CD4-positive, alpha-beta T cell treated with Interferon alpha-2 for 1 hour (primary cell): ENCODE measurements at places on chromosomes 4 and X.

DNA sequence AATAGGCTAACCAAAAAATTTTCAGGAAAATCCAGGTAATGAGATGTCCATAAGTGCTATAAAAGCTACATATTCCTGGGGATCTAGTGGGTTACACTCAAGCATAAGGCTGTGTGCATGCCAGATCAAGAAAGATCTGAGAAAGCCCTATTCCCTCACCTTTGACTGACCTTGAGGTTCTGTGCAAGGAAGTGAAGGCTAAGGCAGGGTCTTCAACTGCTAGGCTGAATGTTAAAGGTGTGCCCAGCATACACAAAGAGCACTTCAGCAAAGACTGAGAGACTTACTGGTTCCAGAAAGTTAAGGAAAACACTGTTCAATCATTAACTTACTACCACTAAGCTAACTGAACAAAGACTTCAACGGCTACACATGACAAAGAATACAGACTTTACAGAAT lies 269.7 kb downstream of the GPC3 start:
- no peak for DNase-seq

GRCh38 chrX:44875185-44875489 lies 2.1 kb downstream of the KDM6A start:
- DNase-seq = no peak

DNA sequence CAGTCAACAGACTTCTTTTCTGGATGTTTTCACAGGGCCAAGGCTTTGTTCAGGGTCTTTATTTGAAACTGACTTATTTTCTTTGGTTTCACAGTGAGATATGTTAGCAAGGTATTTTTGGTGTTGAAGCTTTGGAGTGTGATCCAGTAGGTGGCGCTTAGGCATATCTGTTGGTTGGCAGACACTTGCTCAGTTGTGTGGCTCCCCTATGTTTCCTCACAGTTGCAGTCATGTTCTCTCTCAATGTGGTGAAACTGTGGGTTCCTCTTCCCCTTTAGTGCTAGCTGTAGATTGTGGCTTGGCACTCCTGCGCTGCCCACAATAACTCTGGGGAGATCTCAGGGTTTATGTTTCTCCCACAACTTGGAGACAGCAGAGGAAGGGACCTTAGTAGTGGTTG lies 460.8 kb downstream of the SLITRK2 start:
- no peak for DNase-seq

- DNase-seq = no peak
Observed at GRCh38 chr4:74414149-74414809, 30.7 kb upstream of the AREG start.

GRCh38 chrX:47172549-47172948 lies 21.1 kb upstream of the UBA1 start:
- DNase-seq = no peak

DNA sequence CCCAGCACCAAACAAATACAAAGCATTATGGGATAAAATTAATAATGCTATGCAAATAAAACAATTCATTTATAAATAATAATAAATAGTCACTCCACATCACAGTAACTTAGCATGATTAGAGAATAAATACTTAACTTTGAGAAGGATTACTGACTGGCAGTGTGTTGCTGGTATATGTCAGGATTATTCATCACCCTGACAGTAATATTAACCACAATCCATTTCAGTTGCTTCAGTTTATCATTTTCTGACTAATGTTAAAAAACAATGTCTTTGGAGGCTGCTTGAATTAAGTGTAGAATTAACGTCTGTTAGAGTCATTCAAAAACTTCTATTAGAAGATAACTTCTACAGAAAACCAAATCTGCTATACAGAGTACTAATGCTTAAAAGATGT lies 124.1 kb upstream of the MAB21L2 start:
- DNase-seq = no peak

DNA sequence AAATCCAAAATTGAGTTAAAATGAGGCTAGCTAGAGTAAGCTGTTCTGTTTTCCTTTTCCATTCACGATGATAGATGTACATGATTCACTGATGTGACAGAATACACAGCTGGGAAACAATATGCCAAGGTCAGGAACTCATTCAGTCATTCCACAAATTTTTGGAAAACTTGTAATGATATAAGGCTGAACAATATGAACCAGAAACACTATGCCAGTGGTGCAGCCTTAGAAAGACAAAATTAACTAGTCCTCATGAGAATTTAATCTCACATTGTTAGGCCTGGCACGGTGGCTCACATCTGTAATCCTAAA lies 50.0 kb upstream of the NDST3 start:
- no peak for DNase-seq

DNA sequence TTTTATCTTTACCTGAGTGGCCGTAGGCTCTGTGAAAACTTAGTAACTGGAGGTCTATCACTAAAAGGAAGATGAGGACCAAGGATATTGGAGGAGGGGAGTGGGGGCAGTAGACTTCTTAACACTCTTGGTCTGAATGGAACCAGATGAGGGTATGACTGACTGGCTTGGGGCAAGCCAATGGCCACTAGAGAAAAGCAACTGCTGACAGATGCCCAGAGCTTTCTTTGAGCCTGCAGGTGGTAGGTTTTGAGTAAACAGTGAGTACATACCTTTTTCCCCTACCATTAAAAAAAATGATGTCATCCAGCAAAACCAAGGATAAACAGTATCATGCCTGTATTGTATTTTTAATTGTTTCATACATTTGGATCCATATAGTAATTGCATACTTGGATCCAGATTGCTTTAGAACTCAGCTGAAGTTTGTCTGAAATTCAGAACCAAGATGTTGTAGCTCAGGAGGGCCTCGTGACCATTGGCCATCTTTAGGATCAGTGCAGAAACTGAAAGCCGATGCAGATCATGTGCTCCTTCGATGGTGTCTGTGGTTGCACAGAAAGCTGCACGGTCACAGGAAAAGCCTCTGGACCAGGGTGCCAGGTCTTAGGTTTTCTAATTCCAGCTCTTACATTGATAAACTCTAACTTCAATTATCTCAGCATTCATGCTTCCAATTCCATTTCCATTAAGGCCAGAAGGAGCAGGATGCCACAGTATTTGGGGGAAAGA lies 131.0 kb downstream of the PDGFRA start:
- DNase-seq = no peak

- DNase-seq = no peak
Observed at GRCh38 chr4:74087481-74087880, 11.5 kb downstream of the CXCL2 start.

DNA sequence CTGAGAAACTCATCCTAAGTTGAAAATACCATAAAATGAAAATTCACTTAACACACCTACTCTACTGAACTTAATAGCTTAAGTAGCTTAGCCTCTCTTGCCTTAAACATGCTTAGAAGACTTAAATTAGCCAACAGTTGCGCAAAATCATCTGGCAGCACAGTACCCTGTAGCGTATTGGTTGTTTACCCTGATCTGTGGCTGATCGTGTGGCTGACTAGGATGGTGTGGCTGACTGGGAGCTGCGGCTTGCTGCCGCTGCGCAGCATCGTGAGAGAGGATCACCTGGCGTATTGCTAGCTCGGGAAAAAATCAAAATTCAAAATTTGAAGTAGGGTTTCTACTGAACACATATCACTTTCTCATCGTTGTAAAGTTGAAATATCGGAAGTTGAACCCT lies 6.3 kb downstream of the RUFY3 start:
- DNase-seq = no peak

DNA sequence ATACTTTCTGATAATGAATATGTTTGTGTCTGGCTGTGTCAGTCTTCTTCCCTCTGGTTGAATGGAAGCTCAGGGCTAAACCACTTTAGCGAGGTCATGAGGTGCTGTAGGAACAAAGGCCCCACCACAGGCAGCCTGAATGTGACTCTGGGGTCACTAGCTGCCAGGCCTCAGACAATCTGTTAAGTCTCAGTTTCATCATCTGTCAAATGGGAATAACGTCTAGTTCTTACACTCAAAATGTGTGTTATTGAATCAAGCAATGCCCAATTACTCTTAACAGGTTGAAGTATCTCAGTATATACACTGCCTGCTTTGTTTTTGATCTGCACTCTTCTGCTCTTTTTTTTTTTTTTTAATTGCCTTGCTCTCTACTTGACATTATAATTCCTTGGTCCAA lies 148.6 kb downstream of the STK32B start:
- no peak for DNase-seq

- DNase-seq = no peak
Observed at GRCh38 chr4:2891294-2891693, 47.6 kb downstream of the ADD1 start.

GRCh38 chr4:121176082-121176934 lies 12.2 kb upstream of the TNIP3 start:
- no peak for DNase-seq

GRCh38 chr4:36786519-36786918 lies 458.0 kb upstream of the NWD2 start:
- DNase-seq = no peak

- no peak for DNase-seq
Observed at GRCh38 chr4:13262816-13263215, 221.3 kb downstream of the RAB28 start.

DNA sequence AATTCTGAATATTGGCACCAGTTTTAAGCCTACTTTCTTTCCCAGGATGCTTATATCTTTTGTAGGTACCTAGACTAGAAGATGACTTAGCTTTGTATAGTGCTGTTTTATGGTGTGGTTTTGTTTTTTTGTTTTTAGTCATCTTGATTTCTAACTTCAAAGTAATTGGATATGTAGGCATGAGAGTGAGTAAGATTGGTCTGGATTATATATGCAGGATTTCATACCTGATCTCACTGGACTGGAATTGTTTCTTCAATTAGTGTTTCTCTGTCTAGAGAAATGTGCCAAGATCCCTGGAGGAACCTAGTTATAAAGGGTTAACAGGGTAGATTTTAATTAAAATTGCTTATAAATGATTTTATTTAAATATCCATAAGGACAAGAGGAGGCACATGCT lies 23.1 kb downstream of the NAP1L5 start:
- no peak for DNase-seq

DNA sequence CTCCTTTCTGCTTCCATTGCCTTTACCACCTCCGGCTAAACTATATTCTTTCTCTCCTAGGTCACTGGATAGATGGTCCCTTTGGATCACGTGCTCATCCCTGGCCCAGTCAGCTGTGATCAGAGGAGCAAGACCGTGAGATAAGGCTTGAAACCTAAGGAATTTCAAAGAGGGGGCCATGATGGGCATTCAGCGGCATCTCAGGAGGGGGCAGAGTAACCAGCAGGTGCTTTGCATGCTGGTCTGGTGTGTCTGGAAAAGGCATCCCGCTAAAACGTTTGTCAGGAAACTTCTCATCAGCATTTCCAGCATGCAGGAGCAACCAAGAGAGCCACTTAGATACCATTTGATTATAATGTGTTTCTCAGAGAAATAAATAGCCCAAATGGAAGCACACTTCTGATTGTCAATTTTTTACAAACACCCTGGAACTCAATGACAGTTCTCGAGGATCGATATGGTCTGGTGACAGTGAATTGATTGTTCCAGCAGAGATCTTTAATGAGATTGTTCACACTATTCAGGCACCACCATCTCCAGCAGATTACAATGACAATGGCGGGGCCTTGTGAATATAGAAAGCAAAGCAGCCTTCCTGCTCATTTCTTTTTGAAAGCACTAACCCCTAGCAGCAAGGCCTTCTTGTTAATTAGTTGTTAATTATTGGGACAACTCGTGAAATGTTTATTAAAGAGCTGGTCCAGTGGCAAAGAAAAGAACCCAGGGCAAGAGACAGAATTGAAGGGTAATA lies 327.1 kb downstream of the PTTG2 start:
- DNase-seq = no peak

DNA sequence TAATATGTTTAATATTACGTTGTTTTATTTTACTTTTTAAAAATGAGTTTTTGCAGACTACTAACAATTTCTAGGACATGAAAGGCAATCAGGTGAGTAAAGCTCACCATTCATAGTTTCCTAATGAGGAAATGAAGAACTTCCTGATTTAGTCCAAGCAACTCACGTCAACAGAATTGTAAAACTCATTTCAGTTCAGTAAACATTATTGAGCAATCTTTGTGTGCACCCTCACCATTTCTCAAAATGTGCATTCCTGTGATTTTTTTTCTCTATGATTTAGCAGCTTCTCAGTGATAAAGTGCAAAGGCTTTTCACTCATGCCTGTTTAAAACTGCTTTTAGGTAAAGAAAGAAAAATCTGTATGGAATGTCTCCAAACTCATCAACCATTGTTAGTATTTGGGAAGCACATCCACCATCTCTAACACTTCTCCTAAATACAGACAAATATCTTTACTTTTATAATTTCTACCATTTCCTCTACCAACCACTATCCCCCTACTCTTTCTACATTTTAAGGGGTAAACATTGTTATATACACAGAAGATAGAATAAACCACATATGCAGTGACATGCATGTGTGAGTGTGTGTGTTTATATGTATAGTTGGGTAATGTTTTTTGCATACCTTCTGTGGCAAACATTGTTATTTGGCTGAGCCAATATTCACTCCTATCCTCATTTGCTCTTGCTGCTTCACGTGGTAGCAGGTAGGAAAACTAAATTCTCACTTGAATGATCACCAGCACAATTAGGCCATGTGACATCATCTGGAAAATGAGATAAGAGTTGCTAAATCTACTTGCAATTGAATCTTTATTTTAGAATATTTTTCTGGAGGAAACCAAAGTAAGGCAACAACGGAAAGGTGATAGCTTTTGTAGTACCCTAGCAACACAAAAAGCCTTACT lies 54.7 kb upstream of the PRDM8 start:
- DNase-seq = no peak
